ENCODE measurements at places on chromosomes 6 and 20.

DNA sequence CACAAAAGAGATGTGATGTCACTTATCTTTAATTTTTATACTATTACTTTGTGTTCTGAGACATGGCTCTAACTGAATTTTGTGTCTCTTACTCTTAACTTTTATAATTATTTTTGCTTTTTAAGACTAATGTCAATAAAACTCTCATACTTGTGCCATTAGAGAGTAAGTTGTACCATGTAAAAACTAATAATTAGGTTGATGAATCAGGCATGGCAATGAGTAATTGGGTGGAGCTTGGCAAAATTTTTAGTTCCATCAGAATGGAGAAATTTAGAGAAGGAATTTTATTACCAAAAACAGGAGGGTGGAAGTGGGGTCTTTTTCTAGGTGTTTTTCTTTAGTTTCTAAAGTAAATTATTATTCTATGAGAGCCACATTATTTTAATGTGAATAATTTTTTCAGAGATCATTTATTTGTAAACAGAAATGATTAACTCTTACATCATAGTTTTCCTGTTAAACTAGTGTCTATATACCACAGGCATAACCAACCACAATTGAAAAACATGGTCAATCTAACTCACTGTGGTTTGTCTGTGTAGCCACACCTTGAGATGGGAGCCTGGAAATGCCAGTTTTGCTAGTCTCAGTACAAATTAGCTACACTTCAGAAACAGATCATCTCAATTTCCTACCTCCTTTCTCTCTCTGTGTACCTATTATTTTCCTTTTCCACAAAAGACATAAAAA is 51.8 kb downstream of the ELOVL4 start:
- no peak for DNase-seq

GRCh38 chr6:17600527-17601385 is 654 bp downstream of the FAM8A1 start:
- DNase-seq = peak; percentile 10

DNA sequence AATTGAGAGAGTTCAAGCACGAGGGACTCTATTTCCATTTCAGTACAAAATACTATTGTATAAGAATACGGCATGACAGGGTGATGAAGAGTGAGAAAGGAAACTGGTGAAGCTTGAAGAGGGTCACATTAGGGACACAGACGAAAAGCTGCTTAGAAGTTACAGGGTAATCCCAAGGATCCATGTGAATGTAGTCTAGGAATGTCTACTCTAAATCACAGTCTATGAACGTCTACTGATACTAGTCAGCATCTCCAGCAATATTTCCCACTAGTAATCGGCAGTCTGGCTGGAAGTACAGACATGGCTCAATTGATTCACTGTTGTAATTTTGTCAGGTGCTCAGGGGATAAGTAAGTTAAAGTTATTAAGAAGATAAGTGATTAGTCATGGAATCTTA is 156.4 kb downstream of the ASCC3 start:
- DNase-seq = no peak

DNA sequence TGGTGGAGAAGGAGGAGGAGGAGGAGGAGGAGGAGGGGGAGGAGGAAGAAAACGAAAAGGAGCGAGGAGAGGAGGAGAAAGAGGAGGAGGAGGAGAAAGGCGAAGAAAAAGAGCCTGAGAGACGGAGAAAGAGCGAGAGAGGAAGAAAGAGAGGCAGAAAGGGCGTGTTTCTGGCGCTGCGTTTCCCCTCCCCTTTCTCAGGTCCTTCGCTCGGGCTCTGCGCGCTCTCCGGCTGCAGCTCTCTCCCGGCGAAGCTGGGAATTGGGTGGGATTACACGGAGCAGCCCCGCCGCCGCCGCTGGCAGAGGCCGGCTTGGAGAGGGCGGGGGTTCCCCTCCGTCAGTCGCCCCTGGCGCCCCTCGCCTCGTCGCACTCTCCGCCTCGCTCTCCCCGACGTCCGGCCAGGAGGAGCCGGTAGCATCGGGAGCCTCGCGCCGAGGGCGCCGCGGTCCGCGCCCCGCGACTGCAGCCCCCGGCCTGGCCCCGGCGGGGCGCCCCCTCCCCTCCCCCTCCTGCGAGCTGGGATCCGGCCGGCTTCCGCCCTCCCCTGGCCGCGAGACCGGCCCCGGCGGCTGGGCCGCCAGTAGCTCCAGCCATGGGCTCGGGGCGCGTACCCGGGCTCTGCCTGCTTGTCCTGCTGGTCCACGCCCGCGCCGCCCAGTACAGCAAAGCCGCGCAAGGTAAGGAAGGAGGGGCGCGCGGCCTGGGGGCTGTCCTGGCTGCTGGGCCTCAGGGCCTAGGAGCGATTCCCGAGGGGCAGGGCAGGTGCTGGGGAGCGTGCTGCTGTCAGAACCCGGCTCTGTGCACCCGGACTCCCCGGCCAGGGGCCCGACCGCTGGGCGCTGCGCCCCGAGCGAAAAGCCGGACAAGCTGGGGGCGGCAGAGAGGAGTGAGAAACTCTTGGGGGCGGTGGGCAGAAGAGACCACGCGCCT is at the start of gene SCUBE3:
TSS of gene SCUBE3 (plus strand) at position 133 of the 933 bp plus-strand sequence. CDS start at position 596, 463 bp downstream.
- DNase-seq = peak; percentile 37

GRCh38 chr6:33778444-33779121 is 10.3 kb downstream of the LEMD2 start:
- no peak for DNase-seq

GRCh38 chr20:63530788-63531160 is 6.4 kb downstream of the PTK6 start:
- DNase-seq = no peak

DNA sequence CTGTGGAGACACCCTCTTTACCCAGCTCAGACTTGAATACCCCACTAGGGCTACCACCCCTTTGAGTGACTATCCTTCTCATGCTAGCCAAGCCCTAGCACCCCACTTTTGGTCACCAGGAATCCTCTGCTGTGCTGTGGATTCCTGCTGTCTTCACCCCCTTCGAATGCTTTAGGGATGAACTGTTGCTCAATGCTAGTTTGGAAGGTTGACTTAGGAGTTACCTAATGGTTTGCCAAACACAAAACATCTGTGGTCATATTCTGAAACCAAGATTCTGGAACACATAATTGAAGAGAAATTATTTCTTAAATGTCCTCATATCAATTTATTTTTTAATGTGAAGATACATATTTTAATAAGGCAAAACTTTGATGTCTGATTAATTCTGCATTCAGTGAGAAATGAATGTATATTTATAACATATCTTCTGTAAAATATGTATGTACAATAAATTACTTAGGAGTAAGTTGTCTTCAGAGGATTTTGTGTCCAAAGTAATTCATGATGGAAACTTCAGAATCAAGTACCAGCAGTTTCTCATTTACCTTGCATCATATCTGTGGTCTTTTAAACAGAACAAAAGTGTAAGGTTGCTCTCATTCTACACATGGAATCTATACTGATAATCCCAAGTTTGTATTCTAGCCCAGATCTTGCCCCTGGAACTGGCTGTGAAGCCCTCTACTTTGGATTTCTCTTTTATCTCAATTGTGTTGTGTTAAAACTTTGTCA is 46.9 kb downstream of the TMEM200A start:
- no peak for DNase-seq

GRCh38 chr6:31572041-31572911 is at the start of gene LTA:
TSS of gene LTA (plus strand) at chr6:31572289. CDS start at chr6:31572743, 454 bp downstream.
- DNase-seq = no peak

DNA sequence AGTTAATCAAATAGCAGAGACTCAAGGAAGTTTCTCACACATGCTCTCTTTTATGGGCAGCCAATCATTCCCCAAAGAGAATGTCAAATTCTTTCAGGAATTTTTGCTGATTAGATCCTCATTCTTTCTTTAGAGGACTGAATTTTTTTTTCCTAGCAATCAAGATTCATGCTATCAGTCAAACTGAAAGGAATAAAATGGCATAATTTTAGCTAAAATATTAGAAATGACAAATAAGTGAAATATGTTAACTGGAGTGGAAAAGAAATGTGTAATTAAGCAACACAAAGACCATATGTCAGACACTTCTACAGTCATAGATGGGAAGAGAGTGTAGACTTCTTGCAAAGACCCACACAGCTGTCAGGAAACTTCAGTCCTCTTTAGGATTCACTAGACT is 242.3 kb upstream of the RNF217 start:
- DNase-seq = no peak

- DNase-seq = no peak
Measured at GRCh38 chr6:132334521-132334885, 66.8 kb downstream of the MOXD1 start.

DNA sequence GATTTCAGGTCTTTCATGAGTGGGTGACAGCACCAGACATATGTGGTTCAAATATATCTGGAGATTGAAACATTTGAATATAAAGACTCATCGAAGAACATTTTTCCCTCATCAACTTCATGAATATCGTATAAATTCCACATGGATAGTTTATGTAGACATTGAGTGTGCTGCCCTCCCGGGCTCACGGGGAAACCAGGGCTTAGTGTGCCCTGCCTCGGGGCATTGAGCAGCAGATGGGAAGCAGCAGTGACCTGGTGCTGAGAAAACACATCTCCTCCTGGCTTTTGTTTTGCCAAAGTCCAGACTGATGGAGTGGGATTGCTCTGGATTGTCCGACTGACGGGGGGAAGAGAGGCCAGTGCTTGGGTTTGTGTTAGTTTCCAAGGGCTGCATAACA is 17.8 kb upstream of the SLC2A12 start:
- DNase-seq = no peak

DNA sequence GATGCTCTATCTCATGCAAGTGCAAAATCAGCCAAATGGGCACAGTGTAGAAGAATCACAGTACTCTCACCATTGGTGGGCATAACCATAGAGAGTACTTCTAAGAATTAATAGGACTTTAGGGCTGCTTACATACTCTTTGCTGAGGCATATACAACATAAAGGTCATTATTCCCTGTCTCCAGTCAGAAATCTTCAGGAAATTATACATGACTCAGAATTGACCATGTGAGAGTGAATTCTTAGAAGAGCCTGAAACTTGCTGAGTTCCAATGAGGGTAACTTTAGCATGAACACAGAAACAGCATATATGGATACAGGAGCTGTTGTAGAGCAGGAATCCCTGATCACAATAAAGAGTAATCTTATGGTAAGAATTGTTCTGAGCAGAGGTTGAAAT is 498.7 kb downstream of the TENT5A start:
- no peak for DNase-seq

DNA sequence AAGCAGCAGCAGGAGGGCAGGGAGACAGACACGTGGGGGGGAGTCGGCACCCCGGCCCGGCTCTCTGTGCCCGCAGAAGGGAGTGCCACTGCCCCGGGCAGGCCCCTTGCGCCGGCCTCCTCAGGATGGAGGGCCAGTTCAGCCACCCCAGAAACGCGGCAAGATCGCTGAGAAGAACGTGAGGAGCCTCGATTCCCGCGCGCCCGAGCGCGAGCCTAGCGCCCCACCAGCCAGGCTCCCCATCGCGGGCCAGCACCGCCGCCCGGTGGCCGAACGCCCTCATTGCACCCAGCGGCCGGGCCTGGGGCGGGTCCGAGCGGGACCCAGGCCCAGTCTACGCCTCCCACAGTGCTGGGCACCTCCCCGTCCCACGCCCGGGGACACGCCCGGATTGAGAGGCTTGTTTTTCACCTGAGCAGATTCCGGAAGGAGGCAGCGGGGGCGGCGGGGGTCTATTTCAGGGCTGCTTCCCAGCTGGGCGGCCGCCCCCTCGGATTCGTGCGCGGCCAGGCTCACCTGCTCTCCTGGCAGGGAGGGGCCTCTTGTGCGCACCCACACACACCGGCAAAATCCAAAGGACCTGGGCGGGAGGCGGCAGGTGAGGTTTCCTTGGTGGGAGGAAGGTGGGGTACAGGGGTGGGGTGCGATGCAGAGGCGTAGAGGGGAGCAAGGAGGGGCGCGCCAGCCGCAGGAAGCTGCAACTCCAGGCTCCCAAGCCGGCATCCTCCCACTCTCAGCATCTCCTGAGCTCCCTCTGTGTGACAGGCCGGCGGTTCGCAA is 9.0 kb upstream of the GRM4 start:
- peak; percentile 59 for DNase-seq

DNA sequence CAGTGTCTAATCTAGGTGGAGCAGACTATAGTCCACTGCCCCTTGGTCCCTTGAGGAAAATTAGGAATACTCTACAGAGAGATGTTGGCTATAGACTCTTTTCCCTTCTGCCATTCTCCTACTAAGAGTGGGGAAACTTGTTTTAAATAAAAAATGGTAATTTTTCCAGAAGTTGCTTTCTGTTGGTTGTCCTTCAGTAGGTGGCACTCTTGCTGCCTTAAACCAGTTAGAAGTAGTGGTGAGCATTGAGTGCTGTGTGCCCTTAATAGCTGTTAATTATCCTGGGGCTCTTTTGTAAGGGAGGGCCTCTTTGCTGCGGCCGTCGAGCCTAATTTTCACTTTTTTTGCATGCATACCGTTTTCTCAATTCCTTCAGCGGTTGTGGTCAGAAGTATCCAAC is 2.8 kb downstream of the CMTR1 start:
- DNase-seq = no peak

GRCh38 chr6:90195094-90195829 is 101.4 kb downstream of the BACH2 start:
- DNase-seq = no peak

DNA sequence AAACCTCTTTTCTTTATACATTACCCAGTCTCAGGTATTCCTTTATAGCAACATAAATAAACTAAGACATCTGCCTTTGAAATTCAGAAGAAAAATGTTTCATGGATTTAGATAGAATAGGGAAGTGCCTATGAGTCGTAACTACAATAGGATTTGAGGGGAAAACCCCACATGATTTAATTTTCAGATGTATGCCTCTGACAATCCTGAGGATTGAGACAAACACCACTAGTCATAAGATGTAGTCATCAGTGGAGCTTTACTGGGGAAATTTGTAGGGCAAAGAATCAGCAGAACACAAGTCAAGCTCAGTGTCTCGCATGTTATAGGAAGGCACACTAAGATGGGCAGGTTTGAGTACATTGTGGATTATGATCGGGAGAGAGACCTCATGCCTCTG is 566.4 kb downstream of the BMP2 start:
- DNase-seq = no peak

- DNase-seq = no peak
Measured at GRCh38 chr6:156978948-156979347, 201.8 kb downstream of the ARID1B start.

GRCh38 chr6:166003569-166003968 is 164.1 kb downstream of the TBXT start:
- DNase-seq = no peak

DNA sequence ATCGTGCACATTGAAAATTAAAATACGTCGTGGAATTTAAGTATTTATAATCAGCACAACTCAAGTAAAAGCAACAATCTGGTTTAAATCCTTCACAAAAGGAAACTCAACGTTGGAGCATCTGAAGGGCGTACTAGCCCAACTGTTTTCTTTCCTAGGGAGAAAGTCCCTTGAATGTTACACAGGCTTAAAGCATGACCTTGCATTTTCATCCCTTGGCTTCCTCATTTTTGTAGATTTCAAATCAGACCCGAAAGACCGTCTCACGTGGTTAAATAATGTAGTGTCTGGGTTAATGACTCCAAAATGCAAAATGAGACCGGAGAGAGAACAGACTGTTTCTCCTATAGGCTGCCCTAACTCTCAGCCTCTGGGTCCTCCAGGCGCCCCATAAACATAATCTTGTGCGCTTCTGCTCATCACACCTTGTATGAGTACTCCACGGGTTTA is 249.2 kb upstream of the RREB1 start:
- no peak for DNase-seq

GRCh38 chr20:21183722-21184121 is 57.8 kb downstream of the KIZ start:
- no peak for DNase-seq

Measured in NCI-H510A (cell line).